CD8-positive, alpha-beta memory T cell (primary cell): ENCODE measurements at places on chromosomes 12 and 14.

DNA sequence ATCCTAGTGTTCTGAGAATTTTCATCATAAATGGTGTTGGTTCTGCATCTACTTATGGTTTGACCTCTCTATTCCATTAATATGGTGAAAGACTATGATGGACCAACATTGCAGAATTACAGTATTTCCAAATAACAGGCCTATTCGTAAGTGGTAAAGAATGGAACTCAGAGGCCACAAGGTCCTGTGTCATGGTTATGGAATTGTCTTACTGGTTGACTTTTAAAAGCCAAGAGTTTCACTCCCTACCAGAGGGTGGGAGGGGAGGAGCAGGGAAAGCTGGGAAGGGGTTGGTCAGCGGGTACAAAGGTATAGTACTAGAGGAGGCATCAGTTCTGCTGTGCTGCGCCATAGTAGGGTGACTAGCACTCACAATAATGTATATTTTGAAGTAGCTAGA, 153.4 kb downstream of the TMEM132D start:
- no peak for DNase-seq

DNA sequence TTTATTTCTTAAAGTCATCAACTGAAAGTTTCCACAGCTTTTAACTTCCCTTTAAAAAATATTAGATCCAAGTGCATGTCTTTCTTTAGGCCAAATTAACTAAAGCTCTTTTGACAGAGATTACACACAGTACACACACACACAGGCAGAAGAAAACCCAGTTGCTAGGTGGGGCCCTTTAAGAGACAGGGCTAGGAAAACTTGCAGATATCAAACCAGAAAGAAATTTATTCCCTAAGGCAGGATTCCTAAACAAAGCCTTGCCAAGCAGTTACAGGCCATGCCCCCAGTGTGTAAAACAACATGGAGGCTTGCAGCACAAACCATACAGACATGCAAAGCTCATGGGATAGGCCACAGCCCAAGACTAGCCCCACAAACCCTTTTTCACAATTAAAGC, 123.4 kb downstream of the FSCB start:
- DNase-seq: no peak

- no peak for DNase-seq
These were observed 392.9 kb downstream of the ZFP36L1 start for GRCh38 chr14:68399971-68400370.

GRCh38 chr14:104591031-104591430, 11.5 kb downstream of the C14orf180 start:
- DNase-seq: no peak

GRCh38 chr14:96221841-96222240, 17.2 kb downstream of the BDKRB2 start:
- DNase-seq: no peak

DNA sequence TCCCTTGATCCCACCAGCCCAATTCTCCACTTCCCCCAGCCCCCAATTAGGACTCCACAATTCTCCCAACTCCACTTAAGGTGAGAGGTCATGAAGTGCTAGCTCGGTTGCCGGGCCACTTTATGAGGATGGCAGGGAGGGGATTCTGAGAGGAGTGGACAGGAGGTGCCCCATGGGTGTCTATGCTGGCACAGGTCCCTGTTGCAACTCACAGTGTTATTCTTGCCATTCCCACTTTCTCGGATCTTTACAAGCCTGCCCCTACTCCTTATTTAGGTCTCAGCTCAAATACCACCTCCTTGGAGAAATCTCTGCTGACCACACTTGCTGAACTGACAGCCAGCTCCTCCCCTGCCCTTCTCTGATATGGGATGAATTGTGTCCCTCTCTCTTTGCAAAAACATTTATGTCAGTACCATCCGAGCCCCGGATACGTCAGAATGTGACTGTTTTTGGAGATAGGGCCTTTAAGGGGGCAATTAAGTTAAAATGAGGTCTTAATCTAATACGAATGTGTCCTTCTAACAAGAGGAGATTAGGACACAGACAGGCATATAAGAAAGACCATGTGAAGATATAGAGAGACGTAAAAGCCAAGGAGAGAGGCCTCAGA, 4.2 kb upstream of the LGALS3 start:
- DNase-seq: no peak

- no peak for DNase-seq
These were observed 76.6 kb downstream of the ZNF664 start for GRCh38 chr12:124049451-124050094.
